NCI-H1417 (cell line): ENCODE measurements at places on chromosomes 12 and 14.

DNA sequence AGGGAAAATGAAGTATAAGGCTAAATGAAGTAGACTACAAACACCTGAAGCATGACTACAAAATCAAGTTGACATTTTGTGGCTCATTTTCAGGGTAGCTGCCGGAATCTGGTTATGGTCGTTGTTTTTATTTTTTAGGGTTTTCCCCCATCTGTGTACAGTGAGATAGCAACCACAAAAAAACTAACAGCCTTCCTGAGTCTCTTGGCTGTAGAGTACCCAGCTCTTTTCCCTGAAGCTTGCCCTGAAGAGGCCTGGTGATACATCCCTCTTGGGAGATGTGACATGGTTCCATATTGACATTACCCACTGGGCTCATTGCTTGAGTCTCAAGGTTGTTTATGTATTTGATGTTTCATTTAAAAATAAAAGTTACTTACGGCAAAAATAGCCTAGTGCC, 424.0 kb downstream of the ZFP36L1 start:
- DNase-seq, result no peak

- no peak for DNase-seq
Observed at GRCh38 chr12:122452701-122453285, 30.3 kb upstream of the CLIP1 start.

DNA sequence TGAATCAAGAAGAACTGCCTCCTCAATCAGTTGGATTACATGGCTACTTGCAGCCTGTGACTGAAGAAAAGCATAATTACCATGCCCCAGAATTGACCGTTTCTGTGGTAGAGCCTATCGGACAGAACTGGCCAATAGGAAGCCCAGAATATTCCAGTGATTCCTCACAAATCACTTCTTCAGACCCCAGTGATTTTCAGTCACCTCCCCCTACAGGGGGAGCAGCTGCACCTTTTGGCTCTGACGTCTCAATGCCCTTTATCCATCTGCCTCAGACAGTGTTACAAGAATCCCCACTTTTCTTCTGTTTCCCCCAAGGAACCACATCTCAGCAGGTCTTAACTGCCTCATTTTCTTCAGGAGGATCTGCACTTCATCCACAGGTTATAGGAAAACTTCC, 80.8 kb downstream of the RAD52 start:
- no peak for DNase-seq

DNA sequence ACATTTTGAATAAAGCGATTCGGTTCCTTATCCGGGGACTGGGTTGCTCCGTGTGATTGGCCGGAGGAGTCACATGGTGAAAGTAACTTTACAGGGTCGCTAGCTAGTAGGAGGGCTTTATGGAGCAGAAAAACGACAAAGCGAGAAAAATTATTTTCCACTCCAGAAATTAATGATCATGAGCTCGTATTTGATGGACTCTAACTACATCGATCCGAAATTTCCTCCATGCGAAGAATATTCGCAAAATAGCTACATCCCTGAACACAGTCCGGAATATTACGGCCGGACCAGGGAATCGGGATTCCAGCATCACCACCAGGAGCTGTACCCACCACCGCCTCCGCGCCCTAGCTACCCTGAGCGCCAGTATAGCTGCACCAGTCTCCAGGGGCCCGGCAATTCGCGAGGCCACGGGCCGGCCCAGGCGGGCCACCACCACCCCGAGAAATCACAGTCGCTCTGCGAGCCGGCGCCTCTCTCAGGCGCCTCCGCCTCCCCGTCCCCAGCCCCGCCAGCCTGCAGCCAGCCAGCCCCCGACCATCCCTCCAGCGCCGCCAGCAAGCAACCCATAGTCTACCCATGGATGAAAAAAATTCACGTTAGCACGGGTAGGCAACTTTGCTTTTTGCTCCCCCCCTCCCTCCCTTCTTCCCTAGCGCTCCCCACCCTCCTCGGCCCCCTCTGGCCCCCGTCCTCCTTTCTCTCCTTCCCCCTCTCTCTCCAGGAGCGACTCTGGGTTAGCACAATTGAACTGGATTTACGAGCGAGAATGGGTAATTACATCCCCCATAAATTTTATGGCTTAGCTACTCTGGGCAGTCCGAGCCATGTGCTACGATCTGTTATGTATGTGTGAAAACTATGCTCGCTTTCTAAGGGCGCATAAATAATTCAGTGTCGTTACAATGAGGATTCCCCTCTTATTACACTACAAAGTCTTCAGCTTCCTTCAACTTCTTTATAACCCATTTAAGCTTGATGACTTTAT, at the start of gene HOXC4:
TSS of gene HOXC4 (plus strand) at position 85 of the 991 bp plus-strand sequence. CDS start at position 173, 88 bp downstream.
- no peak for DNase-seq
